Bronchial smooth muscle cell (primary cell): ENCODE measurements at places on chromosomes 1 and 21. TPM values are rescaled to one million over a fixed set of nuclear protein-coding genes. Genes with fewer than 3 reads are reported as not detected.

WDR77 gene
- total RNA-seq = 15.3 and 20.5 TPM in 2 replicates

FCMR gene
- total RNA-seq = not detected in 2 replicates

KCNE1 gene
- 0.16 and 0.17 TPM in 2 replicates for total RNA-seq

CFAP107 gene
- not detected in 2 replicates for total RNA-seq

INTS11 gene
- total RNA-seq = 56.0 and 74.6 TPM in 2 replicates

S100A8 gene
- 0.32 TPM in 1 of 2 replicates, not detected in the other for total RNA-seq

LY9 gene
- total RNA-seq = not detected in 2 replicates

TNFAIP8L2 gene
- total RNA-seq = not detected in 2 replicates

DYNLT5 gene
- 0.16 TPM in 1 of 2 replicates, not detected in the other for total RNA-seq

F5 gene
- not detected in 2 replicates for total RNA-seq

EVA1C gene
- total RNA-seq = 2.9 and 6.8 TPM in 2 replicates

MCOLN3 gene
- 0.43 and 6.9 TPM in 2 replicates for total RNA-seq

CD160 gene
- not detected in 2 replicates for total RNA-seq

NCAM2 gene
- 2.8 and 3.9 TPM in 2 replicates for total RNA-seq

ZFP69B gene
- 1.6 and 2.0 TPM in 2 replicates for total RNA-seq

FCGR1A gene
- total RNA-seq = not detected in 2 replicates

PGLYRP4 gene
- total RNA-seq = not detected in 2 replicates

KCNJ9 gene
- total RNA-seq = under 0.01 and 0.09 TPM in 2 replicates

HHIPL2 gene
- total RNA-seq = 0.95 and 2.1 TPM in 2 replicates

AADACL4 gene
- 0.09 TPM in 1 of 2 replicates, not detected in the other for total RNA-seq

TRIM67 gene
- not detected in 2 replicates for total RNA-seq

LDLRAP1 gene
- 6.6 and 8.2 TPM in 2 replicates for total RNA-seq

LORICRIN gene
- not detected in 2 replicates for total RNA-seq

TP73 gene
- total RNA-seq = not detected in 2 replicates

IFI44 gene
- 18.4 and 28.0 TPM in 2 replicates for total RNA-seq

SLAMF6 gene
- not detected in 2 replicates for total RNA-seq

NUP210L gene
- under 0.01 and 0.17 TPM in 2 replicates for total RNA-seq

LRRC3 gene
- under 0.01 TPM in 2 replicates for total RNA-seq

AIRE gene
- total RNA-seq = not detected in 2 replicates

FCRL1 gene
- not detected in 2 replicates for total RNA-seq

ERG gene
- under 0.01 TPM in 2 replicates for total RNA-seq

NEK2 gene
- total RNA-seq = 0.26 and 3.5 TPM in 2 replicates

ZNF496 gene
- total RNA-seq = 9.1 and 12.0 TPM in 2 replicates

SPATA17 gene
- total RNA-seq = 0.63 and 1.4 TPM in 2 replicates

PAQR6 gene
- 0.47 and 0.60 TPM in 2 replicates for total RNA-seq

ZNF669 gene
- total RNA-seq = 7.5 and 11.7 TPM in 2 replicates

GABPB2 gene
- total RNA-seq = 15.3 and 28.5 TPM in 2 replicates

AZIN2 gene
- total RNA-seq = 5.2 and 6.0 TPM in 2 replicates
